Stimulated activated CD4-positive, alpha-beta T cell treated with anti-CD3 and anti-CD28 coated beads, Interleukin-1b, Interleukin-23, amount 100 ng/mL, for 24 hours (primary cell): ENCODE measurements at places on chromosomes 5 and 9.

GRCh38 chr5:69489246-69489645 is 3.3 kb upstream of the OCLN start:
- DNase-seq = no peak

- no peak for DNase-seq
These were observed 63.6 kb upstream of the IL12B start for GRCh38 chr5:159393854-159394274.

GRCh38 chr5:57437976-57438805 is 44.4 kb downstream of the ACTBL2 start:
- no peak for DNase-seq

- no peak for DNase-seq
These were observed 23.2 kb downstream of the MAP3K1 start for GRCh38 chr5:56838409-56839039.

- DNase-seq = no peak
These were observed 209.9 kb downstream of the ASTN2 start for GRCh38 chr9:117204971-117205370.

DNA sequence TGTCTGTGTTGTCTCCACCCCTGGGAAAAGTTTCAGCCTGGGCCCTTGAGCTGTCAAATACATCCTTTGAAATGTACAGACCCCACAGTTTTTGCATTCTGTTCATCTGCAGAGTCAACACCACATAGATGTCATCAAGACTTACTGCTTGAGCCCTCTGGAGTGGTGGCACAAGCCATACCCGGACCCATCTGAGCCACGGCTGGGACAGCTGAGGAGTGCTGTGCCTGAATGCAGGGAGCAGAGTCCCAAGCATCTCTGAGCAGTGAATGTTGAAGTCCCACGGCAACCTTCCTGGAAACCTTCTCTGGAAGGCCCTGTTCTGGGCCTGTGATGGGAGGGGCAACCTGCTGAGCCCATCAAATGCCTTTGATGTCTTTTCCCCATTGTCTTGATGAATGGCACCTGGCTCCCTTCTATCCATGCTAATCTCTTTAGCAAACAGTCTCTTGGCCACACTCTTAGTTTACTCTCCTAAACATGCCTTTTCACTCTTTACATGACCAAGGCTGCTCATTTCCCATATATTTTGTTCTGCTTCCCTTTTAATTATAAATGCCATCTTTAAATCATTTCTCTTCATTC is 92.5 kb downstream of the ATPSCKMT start:
- no peak for DNase-seq

DNA sequence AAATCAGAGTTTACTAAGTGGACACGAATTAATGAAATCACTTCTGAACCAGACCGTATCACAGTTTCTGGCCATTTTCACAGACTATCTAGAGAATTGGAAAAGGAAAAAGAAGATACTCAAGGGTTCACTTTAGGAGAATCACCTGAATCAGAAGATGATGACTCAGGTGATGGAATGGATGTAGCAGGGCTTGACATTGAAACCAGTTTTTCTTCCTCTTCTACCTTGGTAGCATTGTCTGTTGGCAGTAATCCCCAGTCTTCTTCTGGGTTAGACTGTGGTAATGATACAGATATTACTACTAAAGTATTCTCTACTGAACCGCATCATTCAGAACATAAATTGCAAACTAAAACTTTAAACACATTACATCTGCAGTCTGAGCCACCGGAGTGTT is 38.5 kb downstream of the ICE1 start:
- DNase-seq = no peak
